ENCODE measurements at places on chromosomes 4 and X.

DNA sequence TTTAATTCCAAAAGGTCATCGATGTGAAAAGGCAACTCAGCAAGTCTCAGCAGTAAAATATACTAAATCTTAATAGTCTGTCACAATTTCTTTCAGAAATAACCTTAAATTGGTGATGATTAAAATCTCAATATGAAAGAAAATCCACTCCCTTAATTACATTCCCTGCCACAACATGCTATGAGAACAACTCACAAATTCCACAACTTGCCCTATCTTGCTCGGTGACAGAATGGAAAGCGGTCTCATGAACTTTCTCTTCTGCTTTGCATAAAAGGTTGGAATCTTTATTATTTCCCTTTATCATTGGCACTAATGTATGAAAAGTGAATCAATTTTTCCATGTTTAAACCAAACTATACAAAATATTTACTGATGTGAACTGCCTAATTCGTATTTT lies 380.8 kb downstream of the TMA16 start:
- DNase-seq = no peak

- no peak for DNase-seq
Observed at GRCh38 chr4:30840571-30840970, 120.4 kb downstream of the PCDH7 start.

- no peak for DNase-seq
Observed at GRCh38 chr4:18106620-18107019, 85.1 kb upstream of the LCORL start.

- no peak for DNase-seq
Observed at GRCh38 chr4:176002007-176002613, 63.5 kb upstream of the WDR17 start.

GRCh38 chrX:44036336-44036735 lies 63.1 kb upstream of the NDP start:
- DNase-seq = no peak

DNA sequence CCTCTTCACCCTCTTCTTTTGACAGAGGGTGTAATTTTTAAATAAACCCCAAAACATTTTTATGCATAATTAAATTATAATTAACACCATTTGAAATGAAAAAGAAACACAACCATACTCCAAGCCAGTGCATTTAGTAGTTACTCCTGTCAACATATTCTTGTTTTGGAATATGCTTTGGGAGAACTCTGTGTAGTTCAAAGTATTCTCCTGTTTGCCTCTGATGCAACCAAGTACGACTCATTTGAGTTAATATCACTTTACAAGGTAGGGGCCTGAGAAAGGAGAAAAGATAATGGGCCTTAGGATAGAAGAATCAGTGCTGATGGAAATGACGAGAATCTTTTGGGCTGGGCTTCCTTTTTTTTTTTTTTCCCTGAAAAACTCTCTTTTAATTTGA lies 2.7 kb downstream of the PTPN13 start:
- no peak for DNase-seq

- no peak for DNase-seq
Observed at GRCh38 chr4:69757464-69757863, 3.0 kb downstream of the SULT1B1 start.

- DNase-seq = no peak
Observed at GRCh38 chr4:170009291-170009690, 16.9 kb downstream of the MFAP3L start.

- peak; percentile 53 for DNase-seq
Observed at GRCh38 chrX:102846544-102847236, 90.4 kb upstream of the RAB40AL start.

- DNase-seq = no peak
Observed at GRCh38 chr4:168577624-168578023, 80.8 kb downstream of the PALLD start.

- DNase-seq = peak; percentile 34
Observed at GRCh38 chr4:48033825-48034413, 17.3 kb downstream of the NIPAL1 start.

GRCh38 chr4:93751411-93751810 lies 77.1 kb upstream of the ATOH1 start:
- DNase-seq = no peak

DNA sequence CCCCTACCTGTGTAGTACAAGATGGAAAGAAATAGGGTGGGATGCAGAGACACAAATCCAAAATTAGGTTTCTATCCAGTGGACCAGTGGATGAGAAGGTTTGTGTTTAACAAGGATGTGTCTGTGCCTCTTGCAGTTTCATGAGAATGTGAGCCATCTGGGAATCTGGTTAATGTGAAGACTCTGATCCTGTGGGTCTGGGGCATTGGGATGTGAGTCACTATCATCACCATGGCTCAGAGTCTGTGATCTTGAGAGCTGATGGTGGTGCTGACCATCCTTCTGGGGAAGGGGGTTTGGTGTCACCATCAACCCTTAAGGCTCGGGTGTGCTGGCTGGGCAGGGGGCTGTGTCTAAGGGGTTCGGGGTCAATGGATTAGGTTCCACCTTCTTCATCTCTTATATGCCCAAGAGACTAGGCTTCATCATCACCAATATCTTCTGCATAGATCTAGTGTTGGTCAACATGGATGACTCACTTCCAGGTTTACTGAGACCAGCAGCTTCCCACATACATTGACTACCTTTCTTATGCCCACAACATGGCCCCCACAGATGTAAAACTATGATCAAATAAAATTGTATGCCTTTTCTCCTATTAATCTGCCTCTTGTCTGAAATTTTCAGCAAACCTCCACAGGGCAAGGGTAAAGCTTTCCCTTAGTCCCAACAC lies 65.7 kb upstream of the MID1 start:
- no peak for DNase-seq

GRCh38 chr4:145843639-145844038 lies 95.0 kb downstream of the ZNF827 start:
- DNase-seq = no peak

DNA sequence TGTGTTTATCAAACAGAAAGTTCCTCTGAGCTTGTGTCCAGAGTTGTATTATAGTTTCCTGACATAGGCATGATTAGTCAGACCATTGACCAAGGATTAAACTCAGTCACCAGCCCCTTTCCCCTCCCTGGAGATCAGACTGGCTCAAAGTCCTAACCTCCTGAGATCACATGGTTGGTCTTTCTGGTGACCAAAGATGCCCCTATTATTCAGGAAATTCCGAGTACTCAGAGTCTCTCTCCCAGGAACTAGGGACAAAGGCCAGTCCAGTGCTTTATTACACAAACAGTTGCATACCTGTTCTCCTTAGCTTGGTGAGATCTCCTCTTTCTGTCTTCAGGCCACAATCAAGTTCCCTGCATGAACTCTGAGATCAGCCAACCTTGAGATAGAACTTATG lies 14.5 kb upstream of the ENPP6 start:
- DNase-seq = peak; percentile 23

- no peak for DNase-seq
Observed at GRCh38 chr4:1035510-1035909, 24.1 kb downstream of the FGFRL1 start.

GRCh38 chrX:108584617-108585211 lies 145.1 kb downstream of the COL4A5 start:
- peak; percentile 19 for DNase-seq

DNA sequence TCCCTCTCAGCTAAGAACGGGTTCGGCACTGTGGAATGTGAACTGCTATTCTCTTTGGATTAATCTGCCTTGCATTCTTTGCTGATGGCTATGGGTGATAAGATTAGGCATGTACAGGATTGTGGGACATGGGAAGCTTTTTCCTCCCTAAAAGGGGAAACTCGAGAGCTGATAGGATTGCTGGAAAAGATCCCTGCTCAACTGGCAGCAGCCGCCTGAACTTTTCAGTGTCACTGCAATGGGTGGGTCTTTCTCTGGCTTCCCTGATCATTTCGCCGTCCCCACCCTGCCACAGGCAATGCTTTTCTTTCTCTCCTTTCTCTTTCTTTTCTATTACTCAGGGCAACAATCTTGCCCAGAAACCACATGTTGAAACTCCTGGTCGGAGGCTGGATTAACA lies 20.5 kb downstream of the PAGE2 start:
- no peak for DNase-seq

DNA sequence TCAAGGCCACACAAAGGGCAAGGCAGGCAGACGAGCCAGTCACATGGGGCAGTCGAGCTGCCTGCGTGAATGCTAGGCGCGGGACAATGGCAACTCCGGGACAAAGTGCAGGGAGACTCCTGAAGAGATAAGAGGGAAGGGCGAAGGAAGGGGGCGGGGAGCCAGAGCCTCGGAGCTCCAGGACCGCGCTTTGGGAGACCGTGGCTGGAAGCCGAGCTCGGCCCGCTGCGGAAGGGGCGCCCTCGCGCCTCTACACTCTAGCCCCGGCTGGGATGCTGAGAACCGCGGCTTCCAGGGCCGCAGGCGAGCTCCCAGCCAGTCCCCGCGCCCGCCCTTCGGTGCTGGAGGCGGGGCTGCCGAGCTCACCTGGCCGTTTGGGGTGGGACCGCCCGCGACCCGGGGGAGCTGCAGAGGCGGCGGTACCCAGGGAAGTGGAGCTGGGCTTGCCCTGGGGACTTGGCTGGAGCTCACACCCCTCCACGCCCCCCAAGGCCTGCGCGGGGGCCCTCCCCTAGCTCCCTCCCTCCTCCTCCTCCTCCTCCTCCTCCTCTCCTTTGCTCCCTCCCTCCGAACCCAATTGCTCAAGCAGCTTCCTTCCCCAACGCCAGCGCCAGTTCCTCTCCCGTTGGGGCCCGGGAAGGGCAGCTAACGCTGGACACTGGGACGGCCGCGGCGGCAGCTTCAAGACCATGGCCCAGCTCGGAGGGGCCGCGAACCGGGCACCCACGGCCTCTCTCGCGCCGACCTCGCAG lies at the start of gene SOWAHD:
Gene SOWAHD, plus strand, starts transcription at position 610 of the 752 bp plus-strand sequence. Its CDS starts 80 bp downstream, at position 690.
- DNase-seq = no peak

Measured in RKO (cell line).